ENCODE measurements at places on chromosomes 3 and 15. TPM values are rescaled to one million over a fixed set of nuclear protein-coding genes. Genes with fewer than 3 reads are reported as not detected.

Gene DAZL
- not detected for total RNA-seq

Gene ABHD17C
- total RNA-seq: 30.4 TPM

Gene BLM
- 15.2 TPM for total RNA-seq

Gene TYRO3
- 13.4 TPM for total RNA-seq

Gene CP
- total RNA-seq: 4.5 TPM

Gene TEX55
- not detected for total RNA-seq

Gene MINAR1
- 0.30 TPM for total RNA-seq

Gene RBMS3
- total RNA-seq: 0.51 TPM

Gene CHDH
- total RNA-seq: 1.7 TPM

Gene ZMYND10
- 1.1 TPM for total RNA-seq

Gene TF
- total RNA-seq: 0.57 TPM

Gene PLA2G4E
- total RNA-seq: not detected

Gene SLC27A2
- 37.7 TPM for total RNA-seq

Gene LRRC2
- total RNA-seq: not detected

Gene ZNF774
- total RNA-seq: 1.5 TPM

Gene CGGBP1
- total RNA-seq: 39.1 TPM

Gene NOX5
- total RNA-seq: 0.30 TPM

Gene RETNLB
- total RNA-seq: not detected

Gene SRPRB
- total RNA-seq: 55.3 TPM

Gene CADPS
- not detected for total RNA-seq

Gene CCDC66
- 5.4 TPM for total RNA-seq

Gene LMOD3
- not detected for total RNA-seq

Gene KLHL6
- not detected for total RNA-seq

Gene NRG4
- 1.3 TPM for total RNA-seq

Gene RAB6B
- 2.2 TPM for total RNA-seq

Gene B3GALNT1
- 0.08 TPM for total RNA-seq

Gene SLC12A1
- total RNA-seq: not detected

Gene PDIA5
- 30.4 TPM for total RNA-seq

Gene ZNF385D
- total RNA-seq: 0.42 TPM

Gene FBXW12
- not detected for total RNA-seq

Gene CORO2B
- total RNA-seq: 4.1 TPM

Gene CFAP20DC
- 2.5 TPM for total RNA-seq

Gene HACD3
- 131 TPM for total RNA-seq

Gene DGKG
- 8.1 TPM for total RNA-seq

Gene CHRM5
- total RNA-seq: not detected

Gene RBP2
- total RNA-seq: not detected

Gene BBX
- total RNA-seq: 18.0 TPM

Gene EHD4
- 12.4 TPM for total RNA-seq

Gene GALNT15
- not detected for total RNA-seq

Gene SMAD6
- total RNA-seq: 26.9 TPM

Gene ZNF445
- total RNA-seq: 2.7 TPM

Gene WWTR1
- 145 TPM for total RNA-seq

Gene IL17RE
- total RNA-seq: 1.4 TPM

Gene SLC30A4
- 1.8 TPM for total RNA-seq

Gene GOLGA6D
- total RNA-seq: not detected

Gene SEMA3G
- total RNA-seq: 0.04 TPM

Gene SLC6A1
- not detected for total RNA-seq
